Stimulated activated CD4-positive, alpha-beta T cell treated with anti-CD3 and anti-CD28 coated beads, Interleukin-4, amount 100 ng/mL, for 4 hours (primary cell): ENCODE measurements at places on chromosomes 16 and 17.

DNA sequence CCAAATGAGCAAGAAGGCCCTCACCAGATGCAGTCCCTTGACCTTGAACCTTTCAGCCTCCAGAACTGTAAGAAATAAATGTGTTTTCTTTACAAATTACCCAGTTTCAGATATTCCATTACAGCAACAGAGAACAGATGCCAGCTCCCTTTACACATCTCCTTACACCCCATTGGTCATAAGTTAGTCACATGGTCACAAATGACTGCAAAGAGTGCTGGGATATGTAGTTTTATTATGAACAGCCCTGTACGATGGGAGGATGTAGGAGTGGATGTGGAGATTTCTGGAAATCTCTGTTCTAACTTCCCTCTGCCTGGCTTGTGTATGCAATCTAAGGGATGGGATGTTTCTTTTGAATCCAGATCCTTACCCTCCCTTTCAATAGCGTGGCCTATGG lies 13.3 kb upstream of the RPL38 start:
- no peak for DNase-seq

GRCh38 chr16:57409870-57410587 lies 5.5 kb downstream of the CCL17 start:
- DNase-seq: no peak

DNA sequence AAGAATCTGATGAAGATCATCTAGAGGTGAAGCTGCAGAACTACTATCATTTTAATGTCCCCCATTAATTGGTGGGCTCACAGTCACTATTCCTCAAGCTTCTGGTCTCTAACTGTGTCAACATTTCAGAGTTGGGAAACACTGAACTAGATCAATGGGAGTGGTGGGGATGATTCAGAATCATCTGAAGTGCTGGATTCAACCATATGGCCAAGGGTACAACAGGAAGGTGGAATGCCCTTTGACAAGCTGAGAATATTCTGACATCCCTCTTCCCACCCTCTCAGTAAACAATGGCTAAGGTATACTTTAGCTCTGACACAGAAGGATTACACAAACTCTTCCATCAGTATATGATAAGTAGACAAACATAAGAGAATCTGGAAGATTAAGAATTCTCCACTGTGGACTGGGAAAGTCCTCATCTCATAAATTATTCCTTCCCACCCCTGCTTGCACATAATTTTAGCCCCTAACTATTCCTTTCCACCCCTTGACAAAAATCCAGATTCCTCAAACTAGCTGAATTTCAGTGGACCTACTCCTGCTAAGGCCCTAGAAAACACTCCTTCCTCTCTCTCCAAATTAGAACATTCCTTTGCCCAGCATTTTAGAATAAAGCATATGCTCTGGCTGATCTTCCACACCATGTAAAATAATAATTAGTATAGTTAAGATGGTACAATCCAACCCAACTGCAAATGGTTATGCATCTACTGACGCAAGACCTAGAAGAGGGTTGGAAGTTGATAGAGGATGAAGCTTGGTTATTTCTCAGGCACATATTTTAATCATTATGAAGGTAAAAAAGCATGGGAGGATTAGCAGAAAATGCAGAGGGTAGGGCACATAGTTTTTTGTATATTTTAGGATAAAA lies 16.3 kb upstream of the RFFL start:
- no peak for DNase-seq

- DNase-seq: no peak
Measured at GRCh38 chr16:6009151-6009550, 911.6 kb upstream of the EEF2KMT start.

- no peak for DNase-seq
Measured at GRCh38 chr16:53611179-53611696, 92.4 kb downstream of the RPGRIP1L start.

- DNase-seq: no peak
Measured at GRCh38 chr16:81558444-81559175, 114.0 kb downstream of the CMIP start.

DNA sequence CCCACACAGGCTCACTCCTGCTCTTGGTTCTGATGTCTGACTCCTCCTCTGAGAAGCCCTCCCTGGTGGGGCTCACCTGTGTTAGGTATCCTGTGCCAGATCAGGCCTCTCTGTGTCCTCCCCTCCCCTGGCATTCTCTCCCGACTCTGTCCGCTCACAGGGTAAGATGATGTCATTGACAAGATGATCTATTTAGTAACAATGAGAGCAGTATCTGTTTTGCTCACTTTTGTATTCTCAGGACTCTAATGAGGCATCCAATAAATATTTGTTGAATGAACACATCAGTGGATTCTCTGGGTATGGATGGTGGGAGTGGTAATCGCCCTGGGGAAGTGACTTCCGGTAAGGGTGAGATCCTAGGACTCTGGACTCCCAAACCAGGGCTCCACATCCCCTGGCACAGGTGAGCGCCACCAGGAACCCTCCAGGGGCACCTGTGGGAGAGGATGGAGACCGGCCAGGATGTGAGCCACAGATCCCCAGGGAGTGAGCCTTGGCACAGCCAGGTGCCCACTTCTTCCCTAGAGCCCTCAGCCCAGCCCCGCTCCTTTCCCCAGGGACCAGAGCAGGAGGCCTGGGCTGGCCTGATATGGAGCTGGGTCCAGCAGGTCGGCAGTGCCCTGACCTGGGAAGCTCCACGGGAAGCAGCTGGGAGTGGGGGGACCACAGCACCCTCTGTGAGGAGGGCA lies 5.4 kb upstream of the HAP1 start:
- no peak for DNase-seq

GRCh38 chr17:66939461-66940114 lies 24.9 kb upstream of the CACNG4 start:
- DNase-seq: no peak

DNA sequence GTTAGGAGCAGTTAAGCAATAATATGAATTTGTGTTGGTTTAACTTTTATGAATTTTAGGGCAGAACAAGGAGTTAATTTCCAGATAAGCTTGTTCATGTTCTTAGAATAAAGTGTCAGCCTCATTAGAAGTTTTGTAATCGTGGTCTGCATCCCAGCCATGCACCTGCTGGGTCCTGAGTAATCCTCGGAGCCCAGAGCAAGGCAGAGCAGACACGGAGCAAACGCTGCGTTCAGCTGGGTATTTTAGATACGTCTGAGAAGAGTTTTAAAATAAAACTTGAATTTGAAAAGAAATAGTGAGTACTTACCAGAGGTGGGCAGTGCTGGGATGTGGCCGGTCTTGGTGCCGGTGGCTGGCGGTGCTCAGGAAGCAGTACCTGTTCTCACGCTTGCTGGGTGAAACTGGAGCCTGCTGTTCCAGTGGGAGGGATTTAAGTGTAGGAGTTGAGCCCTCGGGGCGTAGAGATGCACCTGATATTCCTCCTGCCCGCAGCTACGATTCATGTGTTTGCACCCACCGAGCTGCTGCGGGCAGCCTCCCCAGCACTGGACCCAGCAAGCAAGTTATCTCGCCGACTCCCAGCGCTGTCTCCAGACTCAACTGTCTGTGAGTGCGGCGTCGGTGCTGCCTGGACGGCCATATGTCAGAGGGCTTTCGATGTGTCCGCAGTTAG lies at the start of gene ZNF750:
Gene ZNF750, minus strand, starts transcription at position 406 of the 676 bp plus-strand sequence. CDS start 7,568 bp downstream, outside the sequence.
- no peak for DNase-seq

DNA sequence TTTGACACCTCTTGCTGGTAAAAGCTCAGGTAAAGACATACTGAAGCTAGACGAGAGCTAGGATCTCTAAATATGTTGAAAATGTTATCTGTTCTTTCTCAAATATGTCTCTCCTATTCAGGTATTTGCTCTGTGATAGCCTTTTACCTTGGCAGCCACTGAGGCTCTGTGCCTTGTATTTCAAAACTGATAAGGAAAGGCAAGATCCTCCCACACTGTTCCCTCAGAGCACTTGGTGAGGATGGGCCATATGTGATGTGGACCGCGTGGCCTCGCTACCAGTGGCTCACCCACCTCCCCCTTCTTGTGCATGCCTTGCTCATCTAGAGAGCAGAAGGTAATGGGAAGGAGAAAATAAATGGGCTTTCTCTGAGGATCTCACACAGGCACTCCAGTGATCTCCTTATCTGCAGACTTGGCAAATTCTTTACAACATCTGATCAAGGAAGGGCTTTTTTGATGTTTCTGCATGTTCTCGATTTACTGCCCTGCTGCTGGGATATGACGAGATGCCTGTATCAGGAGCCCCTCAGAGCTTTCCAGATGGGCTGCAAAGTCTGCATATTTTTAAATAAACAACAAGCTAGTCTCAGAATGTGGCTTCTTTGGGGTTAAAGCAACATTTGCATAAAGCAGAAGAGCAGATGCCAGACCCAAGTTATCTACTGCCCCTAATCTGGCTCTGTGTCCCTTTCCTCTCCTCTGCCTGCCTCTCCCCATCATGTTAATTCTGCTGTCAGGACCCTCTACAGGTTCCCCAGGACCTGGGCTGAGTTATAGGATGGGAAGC lies 16.9 kb downstream of the HOXB1 start:
- no peak for DNase-seq
